Upper lobe of right lung (tissue), 1 donor: ENCODE measurements at places on chromosomes 11 and 22. TPM values are rescaled to one million over a fixed set of nuclear protein-coding genes. Genes with fewer than 3 reads are reported as not detected.

DNA sequence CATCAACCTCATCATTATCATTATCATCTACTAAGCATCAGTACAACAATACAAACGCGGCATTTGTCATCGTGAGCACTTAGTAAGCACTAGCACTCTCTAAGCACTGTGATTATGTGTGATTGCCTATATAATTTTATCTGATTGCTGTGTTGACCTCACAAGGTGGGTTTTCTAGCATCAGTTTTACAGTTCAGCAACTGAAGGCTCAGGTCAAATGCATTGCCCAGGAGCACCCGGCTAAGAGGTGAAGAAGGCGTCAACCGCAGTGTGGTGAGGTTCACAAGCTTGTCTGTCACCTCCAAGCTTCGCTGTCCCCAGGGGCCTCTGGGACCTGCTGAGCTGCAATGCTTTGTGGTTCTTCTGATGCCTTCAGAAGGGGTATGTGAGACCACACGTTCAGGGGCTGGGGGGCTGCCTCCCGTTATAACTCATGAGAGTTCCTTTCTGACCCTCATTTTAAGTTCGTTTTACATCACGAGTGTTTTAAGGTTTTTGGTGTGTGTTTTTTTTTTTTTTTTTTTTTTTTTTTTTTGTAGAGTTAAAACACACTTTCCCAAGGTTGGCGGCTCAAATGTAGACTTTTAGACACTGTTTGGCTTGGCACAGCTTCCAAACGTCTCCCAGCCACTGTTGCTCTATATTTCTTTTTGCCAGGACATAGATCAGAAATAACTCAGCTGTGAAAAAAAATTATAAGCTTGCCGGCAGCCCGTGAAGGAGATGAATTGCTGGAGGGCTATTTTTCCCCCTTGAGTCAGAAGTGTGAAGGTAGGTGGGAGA lies 33.8 kb upstream of the SCUBE1 start:
- H3K36me3 ChIP-seq = no peaks in the 10 kb centered on the region
- H3K27me3 ChIP-seq = peaks cover 3% of the 10 kb centered on the region
- H3K4me1 ChIP-seq = peaks cover 22% of the 10 kb centered on the region
- DNase-seq = no peak
- H3K4me3 ChIP-seq = no peak overlapping the region

DNA sequence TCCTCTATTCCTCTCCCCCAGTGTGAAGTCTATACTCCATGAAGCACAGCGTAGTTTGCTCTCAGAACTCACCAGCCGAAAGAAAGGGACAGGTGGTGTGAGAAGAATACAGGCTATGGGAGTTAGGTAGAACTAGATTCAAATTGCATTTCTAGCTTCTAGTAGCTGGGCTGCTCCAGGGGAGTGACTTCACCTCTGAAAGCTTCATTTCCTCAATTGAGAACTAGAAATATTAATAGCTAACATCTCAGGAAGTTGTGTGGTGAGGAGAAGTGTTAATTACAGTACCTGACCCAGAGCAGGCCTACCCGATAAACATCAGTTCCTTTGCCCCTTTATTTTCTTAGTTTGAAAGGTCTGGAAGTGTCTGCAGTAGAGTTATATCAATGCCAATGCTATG lies 484.7 kb upstream of the TENM4 start:
- H3K4me1 ChIP-seq = no peaks in the 10 kb centered on the region
- H3K27me3 ChIP-seq = no peaks in the 10 kb centered on the region
- no peak overlapping the region for H3K27ac ChIP-seq
- no peak for DNase-seq
- H3K36me3 ChIP-seq = no peaks in the 10 kb centered on the region

DNA sequence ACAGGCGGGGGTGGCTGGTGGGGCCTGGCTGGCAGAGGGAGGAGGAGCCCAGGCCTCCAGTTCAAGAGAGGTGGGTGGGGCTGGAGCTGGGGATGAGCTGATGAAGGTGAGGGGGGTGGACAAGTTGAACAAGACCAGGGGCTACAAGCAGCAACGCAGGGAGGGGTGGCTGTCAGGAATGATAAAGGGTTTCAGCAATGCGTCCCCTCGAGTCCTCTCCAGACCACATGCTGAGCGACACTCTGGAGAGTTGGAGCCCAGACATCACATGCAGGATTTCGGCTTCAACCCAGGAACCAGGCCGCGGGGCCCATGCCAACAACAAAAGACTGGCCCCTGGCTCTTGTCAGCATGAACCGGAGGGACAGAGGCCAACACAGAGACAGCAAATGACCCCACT lies 480.3 kb downstream of the BRD1 start:
- no peak overlapping the region for H3K4me3 ChIP-seq
- H3K4me1 ChIP-seq = no peaks in the 10 kb centered on the region
- DNase-seq = peak; percentile 32
- no peak overlapping the region for H3K27ac ChIP-seq
- H3K36me3 ChIP-seq = no peaks in the 10 kb centered on the region

- no peak for DNase-seq
- no peaks in the 10 kb centered on the region for H3K36me3 ChIP-seq
These were observed 34.2 kb upstream of the EHF start for GRCh38 chr11:34586488-34587281.

- no peak overlapping the region for H3K4me3 ChIP-seq
- H3K27ac ChIP-seq = no peak overlapping the region
- no peaks in the 10 kb centered on the region for H3K27me3 ChIP-seq
- no peaks in the 10 kb centered on the region for H3K4me1 ChIP-seq
- DNase-seq = no peak
These were observed 300.9 kb downstream of the TENM4 start for GRCh38 chr11:79139900-79140299.

- no peak for DNase-seq
- no peak overlapping the region for H3K27ac ChIP-seq
- H3K36me3 ChIP-seq = peaks cover 31% of the 10 kb centered on the region
- no peak overlapping the region for H3K4me3 ChIP-seq
- peaks cover 37% of the 10 kb centered on the region for H3K4me1 ChIP-seq
These were observed 2.6 kb downstream of the LAMTOR1 start for GRCh38 chr11:72100462-72100861.

GRCh38 chr11:126426820-126427749 lies 71.6 kb downstream of the ST3GAL4 start:
- no peaks in the 10 kb centered on the region for H3K27me3 ChIP-seq
- no peak for DNase-seq
- peak overlapping the region; percentile 17 for H3K27ac ChIP-seq
- H3K4me3 ChIP-seq = no peak overlapping the region
- H3K4me1 ChIP-seq = peaks cover 5% of the 10 kb centered on the region

DNA sequence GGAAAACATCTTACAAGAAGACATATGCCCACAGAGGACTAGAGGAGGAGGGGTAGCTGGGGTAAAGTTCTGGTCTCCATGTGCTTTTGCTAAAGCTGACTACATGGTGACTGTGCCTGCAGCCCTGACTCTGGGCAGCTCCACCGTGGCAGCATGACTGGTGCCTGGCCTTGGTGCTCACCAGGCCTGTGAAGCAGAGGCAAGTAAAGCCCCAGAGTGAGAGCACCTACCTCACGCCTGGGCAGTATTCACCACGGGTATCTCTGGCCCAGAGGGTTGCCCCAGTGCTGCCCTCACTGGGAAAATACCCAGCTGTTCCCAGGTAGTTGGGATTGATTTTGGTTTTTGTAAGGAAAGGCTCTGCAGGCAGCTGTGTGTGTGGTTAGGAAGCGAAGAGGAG lies 78.3 kb downstream of the CTTN start:
- DNase-seq = no peak
- H3K27me3 ChIP-seq = no peaks in the 10 kb centered on the region
- H3K27ac ChIP-seq = no peak overlapping the region
- H3K4me1 ChIP-seq = no peaks in the 10 kb centered on the region

DNA sequence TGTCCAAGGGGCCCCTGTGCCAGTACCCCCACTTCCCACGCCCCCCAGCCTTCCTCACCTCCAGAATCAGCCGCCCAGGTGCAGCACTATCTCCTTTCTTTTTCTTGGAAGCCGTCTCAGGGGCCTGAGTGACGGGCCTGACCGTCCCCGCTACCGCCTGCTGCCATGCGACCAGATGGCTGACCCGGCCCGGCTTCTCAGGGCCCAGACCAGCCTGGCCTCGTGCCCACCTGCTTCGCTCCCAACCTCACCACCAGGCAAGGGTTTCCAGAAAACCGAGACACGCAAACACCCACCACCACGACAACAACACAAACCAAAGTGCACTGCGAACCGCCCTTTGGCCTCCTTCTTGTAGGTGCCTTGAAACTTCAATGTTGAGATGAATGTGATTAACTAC lies 39.1 kb downstream of the MACROD1 start:
- no peaks in the 10 kb centered on the region for H3K4me1 ChIP-seq
- H3K36me3 ChIP-seq = no peaks in the 10 kb centered on the region
- no peak overlapping the region for H3K27ac ChIP-seq
- DNase-seq = no peak
- no peaks in the 10 kb centered on the region for H3K27me3 ChIP-seq

DNA sequence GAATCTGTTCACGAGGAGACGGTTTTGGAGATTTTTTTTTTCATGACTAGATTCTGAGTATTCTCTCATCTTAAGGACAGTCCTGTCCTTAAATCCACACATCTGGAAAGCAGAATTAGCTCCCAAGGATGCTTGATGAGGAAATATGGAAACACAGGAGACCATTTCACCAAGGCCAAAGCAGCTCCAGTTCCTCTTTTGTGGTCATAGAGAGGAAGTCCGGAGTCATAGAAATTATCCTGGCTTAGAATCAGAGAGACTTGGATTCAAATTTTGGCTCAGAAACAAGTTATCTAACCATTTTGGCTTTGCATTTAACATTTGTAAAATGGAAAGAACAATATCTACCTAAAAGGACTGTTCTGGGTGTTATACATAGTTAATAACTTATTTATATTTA lies 7.3 kb upstream of the TEAD1 start:
- H3K27ac ChIP-seq = no peak overlapping the region
- no peak for DNase-seq
- no peak overlapping the region for H3K4me3 ChIP-seq
- H3K27me3 ChIP-seq = no peaks in the 10 kb centered on the region
- H3K4me1 ChIP-seq = no peaks in the 10 kb centered on the region

DNA sequence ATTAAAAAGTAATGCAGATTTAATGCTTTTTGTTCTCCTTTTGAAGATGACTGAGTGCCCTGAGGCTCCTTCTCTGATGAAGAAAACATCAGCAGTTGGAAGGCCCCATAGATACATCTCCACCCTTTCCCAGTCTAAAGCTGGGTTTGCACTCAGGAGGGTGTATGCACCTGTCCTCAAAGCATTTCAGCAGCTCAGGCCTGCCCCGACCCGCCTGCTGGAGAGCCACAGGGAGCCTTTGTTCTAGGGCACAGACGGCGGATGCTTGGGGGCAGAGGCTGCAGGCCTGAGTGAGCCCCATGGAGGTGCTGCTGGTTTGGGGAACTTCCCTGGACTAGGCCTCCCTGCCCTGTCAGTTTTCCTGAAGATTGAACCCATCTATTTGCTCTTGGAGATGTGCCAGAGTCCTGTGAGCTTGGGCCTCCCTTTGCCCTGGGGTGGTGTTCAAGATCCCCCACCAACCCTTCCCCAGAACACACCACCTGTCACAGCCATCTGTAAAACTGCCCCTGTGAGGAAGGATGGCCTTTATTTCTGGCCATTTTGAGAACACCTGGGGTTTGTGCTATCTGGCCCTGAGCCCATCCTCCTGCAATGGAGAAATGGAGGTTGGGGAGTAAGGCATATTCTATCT lies 160.0 kb downstream of the NAV2 start:
- H3K27ac ChIP-seq = no peak overlapping the region
- no peak overlapping the region for H3K4me3 ChIP-seq
- no peaks in the 10 kb centered on the region for H3K4me1 ChIP-seq
- no peak for DNase-seq

GRCh38 chr11:73072935-73073481 lies 69.1 kb downstream of the FCHSD2 start:
- DNase-seq = no peak
- H3K4me1 ChIP-seq = peaks cover 30% of the 10 kb centered on the region
- peak overlapping the region; percentile 64 for H3K27ac ChIP-seq
- H3K36me3 ChIP-seq = no peaks in the 10 kb centered on the region
- H3K4me3 ChIP-seq = peak overlapping the region; percentile 14

- H3K27ac ChIP-seq = no peak overlapping the region
- no peak overlapping the region for H3K4me3 ChIP-seq
- H3K4me1 ChIP-seq = no peaks in the 10 kb centered on the region
- no peaks in the 10 kb centered on the region for H3K36me3 ChIP-seq
These were observed 193.8 kb downstream of the DDX10 start for GRCh38 chr11:108858622-108859021.

GRCh38 chr11:68950762-68951161 lies 30.0 kb downstream of the MRGPRD start:
- no peak for DNase-seq
- no peaks in the 10 kb centered on the region for H3K27me3 ChIP-seq
- no peaks in the 10 kb centered on the region for H3K36me3 ChIP-seq
- H3K27ac ChIP-seq = no peak overlapping the region
- H3K4me1 ChIP-seq = peaks cover 4% of the 10 kb centered on the region

DNA sequence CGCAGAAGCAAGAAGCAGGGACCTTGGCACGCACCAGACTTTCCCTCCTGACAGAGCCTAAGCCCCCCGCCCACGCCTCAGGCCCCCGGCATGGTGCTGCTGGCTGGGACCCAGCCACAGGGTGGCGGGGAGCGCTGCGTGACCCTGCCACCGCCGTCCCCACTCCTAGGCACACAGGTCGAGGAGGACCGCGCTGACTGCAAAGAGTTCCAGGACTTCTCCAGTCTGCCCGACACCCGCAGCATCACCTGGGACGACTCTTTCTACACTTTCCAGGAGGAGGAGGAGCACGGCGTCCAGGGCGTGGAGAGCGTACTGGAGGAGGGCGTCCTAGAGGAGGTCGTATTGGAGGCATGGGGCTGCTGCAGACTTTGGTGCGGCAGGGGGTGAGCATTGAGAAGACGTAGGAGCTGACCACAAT lies 103.7 kb downstream of the TRIM51G start:
- H3K4me1 ChIP-seq = no peaks in the 10 kb centered on the region
- DNase-seq = peak; percentile 59
- no peaks in the 10 kb centered on the region for H3K27me3 ChIP-seq
- H3K36me3 ChIP-seq = no peaks in the 10 kb centered on the region
- H3K4me3 ChIP-seq = no peak overlapping the region

- H3K4me3 ChIP-seq = no peak overlapping the region
- DNase-seq = no peak
- no peaks in the 10 kb centered on the region for H3K4me1 ChIP-seq
- H3K27me3 ChIP-seq = no peaks in the 10 kb centered on the region
- no peaks in the 10 kb centered on the region for H3K36me3 ChIP-seq
These were observed 75.6 kb upstream of the LMO2 start for GRCh38 chr11:33967451-33967850.

GRCh38 chr11:11826260-11826659 lies 15.5 kb upstream of the USP47 start:
- H3K27ac ChIP-seq = no peak overlapping the region
- H3K36me3 ChIP-seq = no peaks in the 10 kb centered on the region
- H3K4me3 ChIP-seq = no peak overlapping the region
- no peaks in the 10 kb centered on the region for H3K27me3 ChIP-seq

- H3K4me1 ChIP-seq = no peaks in the 10 kb centered on the region
- H3K4me3 ChIP-seq = no peak overlapping the region
- no peak for DNase-seq
- H3K27me3 ChIP-seq = no peaks in the 10 kb centered on the region
- no peak overlapping the region for H3K27ac ChIP-seq
- H3K36me3 ChIP-seq = no peaks in the 10 kb centered on the region
These were observed 34.2 kb downstream of the MICAL3 start for GRCh38 chr22:17990147-17990546.

The ABCG4 gene
- 0.14 TPM for total RNA-seq

The EPS8L2 gene
- total RNA-seq = 155 TPM

The HDHD5 gene
- 22.7 TPM for total RNA-seq

The MYRF gene
- 62.6 TPM for total RNA-seq

The TMA7B gene
- total RNA-seq = 0.69 TPM

The LRRC74B gene
- total RNA-seq = not detected

The CSRP3 gene
- not detected for total RNA-seq

The IGSF9B gene
- 2.9 TPM for total RNA-seq

The ALX4 gene
- not detected for total RNA-seq

The TRIM49 gene
- total RNA-seq = not detected

The C22orf42 gene
- total RNA-seq = not detected

The MYOD1 gene
- total RNA-seq = not detected
